ENCODE measurements at places on chromosomes 13 and 19.

- no peak for DNase-seq
Observed at GRCh38 chr19:33063753-33064457, 783 bp downstream of the RHPN2 start.

- no peak for DNase-seq
Observed at GRCh38 chr13:61247149-61247936, 168.3 kb downstream of the PCDH20 start.

DNA sequence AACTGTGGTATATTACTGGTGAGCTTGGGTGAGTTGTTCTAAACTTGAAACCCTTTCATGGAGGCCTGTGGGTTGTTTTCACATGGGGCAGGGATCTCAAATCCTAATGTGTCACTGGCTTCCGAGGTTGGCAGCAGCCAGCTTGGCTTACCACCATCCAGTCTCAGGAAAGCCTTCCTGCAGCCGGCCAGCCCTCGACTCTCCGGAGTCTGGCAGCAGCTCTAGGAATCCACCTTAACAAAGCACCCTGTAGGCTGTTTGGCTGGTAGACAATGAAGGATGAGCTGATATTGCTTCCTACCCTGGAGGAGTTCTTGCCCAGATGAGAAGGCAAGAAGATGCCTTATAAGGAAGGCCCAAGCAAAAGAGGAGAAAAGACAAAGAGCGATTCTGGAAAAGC lies 188.3 kb downstream of the KLF12 start:
- DNase-seq, result no peak

DNA sequence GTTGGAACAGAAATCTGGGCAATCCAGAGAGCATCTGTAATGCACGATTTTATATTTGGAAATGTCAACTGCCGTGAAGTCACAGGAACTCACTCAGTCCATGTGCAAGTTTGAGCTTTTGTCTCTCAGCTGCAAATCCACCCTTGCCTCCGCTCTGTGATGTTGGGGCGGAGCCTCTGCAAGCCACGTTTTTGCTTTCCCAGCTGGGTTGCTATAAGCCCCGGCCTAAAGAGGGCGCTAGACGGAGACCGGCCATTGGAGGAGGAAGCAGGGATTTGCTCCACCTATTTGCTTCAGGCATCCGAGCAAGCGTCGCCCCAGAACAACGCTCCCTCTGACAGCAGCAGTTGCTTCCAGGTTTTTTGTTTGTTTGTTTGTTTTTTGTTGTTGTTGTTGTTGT lies 56.2 kb downstream of the TRPM4 start:
- no peak for DNase-seq

DNA sequence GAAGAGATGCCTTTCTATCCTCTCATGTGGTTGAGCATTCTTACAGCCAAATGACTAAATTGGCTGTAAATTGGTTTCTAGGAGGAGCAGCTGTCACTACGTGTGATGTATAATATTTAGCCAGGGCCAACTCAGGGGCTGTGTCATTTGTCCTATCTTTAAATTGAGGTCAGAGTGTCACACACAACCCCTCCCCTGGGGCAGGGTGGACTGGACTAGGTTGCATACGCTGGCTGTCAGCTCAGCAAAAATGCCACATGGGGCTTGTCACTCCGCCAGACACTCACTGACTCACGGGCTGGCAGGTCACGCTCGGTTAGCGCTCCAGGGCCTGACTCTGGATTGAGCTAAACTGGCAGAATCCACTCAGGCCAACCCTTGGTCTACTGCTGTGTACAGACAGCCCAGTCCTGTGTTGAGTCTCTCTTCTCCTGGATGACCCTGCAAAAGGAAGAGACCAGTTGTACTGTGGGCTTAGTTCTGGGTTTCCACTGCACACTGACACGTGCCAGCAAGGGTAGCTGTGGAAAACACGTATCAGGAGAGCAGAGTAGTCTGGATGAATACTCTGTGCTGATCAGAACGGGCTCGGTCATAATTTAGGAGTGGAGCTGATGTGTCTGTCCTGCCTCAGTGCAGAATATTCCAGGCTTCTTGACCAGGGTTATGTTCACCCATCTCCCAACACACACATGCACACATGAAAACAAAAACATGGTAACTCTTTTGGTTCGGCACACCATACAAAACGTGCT lies 29.1 kb downstream of the SHISA2 start:
- no peak for DNase-seq

DNA sequence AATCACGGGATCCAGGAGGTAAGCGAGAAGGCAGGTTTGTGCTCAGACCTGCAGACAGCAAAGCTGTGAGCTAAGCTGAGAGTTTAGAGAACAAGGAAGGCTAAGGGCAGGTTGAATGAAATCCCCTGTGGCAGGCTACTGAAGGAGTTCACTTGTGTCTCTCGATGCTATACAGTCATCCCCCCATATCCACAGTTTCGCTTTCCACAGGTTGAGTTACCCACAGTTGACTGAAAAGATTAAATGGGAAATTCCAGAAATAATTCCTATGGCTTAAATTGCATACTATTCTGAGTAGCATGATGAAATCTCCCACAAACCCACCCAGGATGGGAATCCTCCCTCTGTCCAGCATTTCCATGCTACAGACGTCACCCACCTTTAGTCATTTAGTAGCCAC lies 49.6 kb downstream of the ABCC4 start:
- DNase-seq, result no peak

GRCh38 chr19:30288911-30289310 lies 83.3 kb upstream of the ZNF536 start:
- no peak for DNase-seq

DNA sequence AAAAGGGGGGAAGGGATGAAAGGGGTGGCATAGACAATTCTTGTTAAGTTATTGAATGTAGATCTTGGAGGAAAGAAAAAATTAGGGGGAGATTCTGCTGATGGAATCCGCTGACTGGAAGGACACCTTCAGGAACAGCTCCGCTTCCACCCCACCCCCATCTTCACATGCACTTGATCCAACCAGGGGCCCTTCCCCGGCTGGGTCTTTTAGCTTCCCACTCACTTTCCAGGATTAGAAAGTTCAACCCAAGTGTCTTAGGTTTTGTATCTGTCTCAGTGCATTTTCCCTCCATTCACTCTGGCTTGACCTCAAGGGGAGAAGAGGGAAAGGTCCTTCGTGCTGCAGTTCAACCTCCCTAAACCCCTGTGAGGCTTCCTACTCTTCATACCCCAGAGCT lies 141.4 kb downstream of the IRS2 start:
- DNase-seq, result no peak

DNA sequence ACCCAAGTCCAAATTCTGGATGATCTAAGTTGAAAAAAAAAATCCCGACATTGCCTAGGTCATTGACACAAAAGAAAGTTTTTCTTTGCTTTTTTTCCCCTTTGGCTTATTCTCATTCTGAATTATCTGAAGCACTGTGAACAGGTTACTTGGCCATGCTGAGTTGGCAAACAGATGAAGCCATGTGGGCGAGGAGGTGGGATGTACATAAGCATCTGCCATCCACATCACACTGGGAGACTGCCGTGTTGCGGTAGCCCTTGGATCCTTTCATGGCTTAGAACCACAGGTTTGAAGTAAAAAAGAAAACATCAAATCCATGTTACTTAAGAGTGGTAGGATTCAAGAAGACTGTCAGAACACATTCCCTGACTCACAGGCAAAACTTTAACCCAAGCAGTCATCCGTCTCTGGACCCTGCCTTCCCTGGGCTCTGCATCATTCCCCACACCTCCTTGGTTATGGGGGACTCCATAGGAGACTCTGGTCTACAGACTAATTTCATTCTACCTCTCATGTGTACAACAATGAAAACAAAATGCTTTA lies 242.5 kb upstream of the SERP2 start:
- no peak for DNase-seq

DNA sequence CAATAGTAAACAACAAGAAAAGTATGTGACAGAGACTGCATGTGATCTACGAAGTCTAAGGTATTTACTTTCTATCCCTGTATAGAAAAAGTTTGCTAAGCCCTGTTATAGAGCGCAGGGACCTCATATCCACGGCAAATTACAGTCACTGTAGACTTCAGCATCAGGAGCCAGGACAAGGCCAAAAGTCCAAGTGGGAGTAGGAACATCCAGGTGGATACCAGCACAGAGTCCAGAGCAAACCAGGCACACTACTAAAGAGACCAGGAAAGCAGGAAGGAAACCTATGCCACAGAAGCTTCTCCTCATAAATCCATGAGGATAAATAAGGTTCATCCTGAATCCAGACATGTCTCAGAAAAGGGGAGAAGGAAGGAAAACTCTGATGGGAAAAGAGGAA lies 342.2 kb upstream of the HTR2A start:
- no peak for DNase-seq

- DNase-seq, result no peak
Observed at GRCh38 chr13:29182216-29182615, 362.1 kb downstream of the MTUS2 start.

GRCh38 chr19:35134601-35135242 lies at the start of gene LGI4:
Gene LGI4, minus strand, starts transcription at chr19:35135059. Its CDS starts 379 bp downstream, at chr19:35134680.
- DNase-seq, result no peak

- DNase-seq, result no peak
Observed at GRCh38 chr13:59358014-59358413, 805.7 kb downstream of the DIAPH3 start.

DNA sequence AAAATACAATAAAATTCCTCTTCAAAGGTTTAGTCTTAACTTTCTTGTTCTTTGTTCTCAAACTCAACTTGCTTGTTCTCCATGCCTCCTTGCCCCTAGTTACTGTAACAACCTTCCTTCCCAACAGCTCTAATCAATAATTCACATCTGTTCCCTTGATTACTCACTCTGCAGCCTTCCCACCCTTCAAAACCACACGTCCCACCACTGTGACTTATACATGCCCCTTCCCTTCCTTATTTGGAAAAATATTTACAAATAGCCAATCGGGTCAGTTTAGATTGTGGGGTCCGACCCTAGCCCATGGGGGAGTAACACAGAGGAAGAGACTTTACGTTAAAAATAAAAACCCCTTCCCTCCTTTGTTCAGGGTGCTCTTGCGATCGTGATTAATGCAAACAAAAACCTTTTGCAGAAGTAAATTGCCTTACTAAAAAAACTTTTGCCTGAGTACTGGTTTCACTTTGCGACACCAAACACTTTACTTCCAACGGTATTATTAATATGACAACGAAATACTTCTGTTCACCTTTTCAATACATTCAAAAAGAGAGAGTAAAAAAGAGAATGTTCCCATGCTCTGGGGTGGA lies 512 bp upstream of the ZNF93 start:
- no peak for DNase-seq

DNA sequence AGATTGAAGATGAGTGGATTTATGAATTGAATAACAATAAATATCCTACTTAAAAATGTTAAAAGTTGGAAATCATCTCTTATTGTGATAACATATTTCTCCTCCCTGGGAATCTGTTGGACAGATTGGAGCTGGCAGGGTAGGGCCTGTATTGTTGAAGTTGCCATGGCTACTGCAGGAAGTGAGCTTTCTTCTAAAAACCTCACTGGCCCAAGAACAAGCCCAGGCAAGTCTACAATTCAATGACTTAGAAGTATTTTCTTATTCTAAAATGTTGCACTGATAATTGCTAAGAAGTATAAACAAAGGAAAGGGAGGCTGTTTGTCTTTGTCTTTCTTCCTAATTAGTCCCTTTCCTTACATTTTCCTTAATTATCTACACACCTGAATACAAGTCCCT lies 112.1 kb downstream of the DLEU7 start:
- no peak for DNase-seq

GRCh38 chr19:40245506-40246128 lies 19.1 kb upstream of the CCNP start:
- DNase-seq, result no peak

DNA sequence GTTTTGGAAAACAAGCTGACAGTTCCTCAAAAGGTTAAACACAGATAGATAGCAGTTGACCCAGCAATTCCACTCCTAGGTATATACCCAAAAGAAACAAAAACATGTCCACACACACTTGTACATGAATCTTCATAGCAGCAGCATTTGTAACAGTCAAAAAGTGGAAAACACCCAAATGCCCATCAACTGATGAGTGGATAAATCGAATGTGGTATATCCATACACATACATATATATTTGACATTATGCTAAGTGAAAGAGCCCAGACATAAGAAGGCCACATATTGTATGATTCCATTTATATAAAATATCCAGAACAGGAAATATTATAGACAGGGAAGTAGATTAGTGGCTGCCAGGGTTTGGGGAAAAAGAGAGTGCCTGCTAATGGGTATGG lies 7.9 kb upstream of the HMGB1 start:
- DNase-seq, result no peak

DNA sequence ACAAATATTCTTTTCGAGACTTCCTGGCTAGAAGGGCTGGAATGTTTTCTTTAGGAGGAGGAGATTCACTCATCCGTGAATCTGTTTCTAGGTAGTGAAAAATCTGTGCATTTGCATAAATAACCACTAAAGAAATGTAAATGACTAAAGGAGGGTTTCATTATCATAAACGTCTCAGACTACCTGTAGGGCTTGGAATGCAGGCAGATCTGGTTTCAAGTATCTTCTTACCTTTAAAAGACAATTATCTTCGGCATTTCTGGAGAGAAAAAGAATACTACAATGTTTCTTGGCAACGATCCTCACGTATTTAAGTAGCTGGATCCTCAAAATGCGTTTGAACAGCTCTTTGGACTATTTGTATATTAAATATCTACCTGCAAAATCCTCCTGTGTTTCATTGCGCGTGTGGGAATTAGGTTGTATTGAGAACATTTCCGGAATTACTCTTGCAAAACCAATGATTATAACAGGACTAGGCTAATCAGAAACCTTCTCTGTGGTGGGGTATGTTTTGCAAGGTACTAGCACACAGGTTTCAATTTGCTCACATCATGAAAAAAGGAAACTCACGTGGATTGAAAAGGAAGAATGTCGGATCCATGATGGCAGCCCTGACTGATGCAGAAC lies 291.1 kb upstream of the ARGLU1 start:
- DNase-seq, result no peak

DNA sequence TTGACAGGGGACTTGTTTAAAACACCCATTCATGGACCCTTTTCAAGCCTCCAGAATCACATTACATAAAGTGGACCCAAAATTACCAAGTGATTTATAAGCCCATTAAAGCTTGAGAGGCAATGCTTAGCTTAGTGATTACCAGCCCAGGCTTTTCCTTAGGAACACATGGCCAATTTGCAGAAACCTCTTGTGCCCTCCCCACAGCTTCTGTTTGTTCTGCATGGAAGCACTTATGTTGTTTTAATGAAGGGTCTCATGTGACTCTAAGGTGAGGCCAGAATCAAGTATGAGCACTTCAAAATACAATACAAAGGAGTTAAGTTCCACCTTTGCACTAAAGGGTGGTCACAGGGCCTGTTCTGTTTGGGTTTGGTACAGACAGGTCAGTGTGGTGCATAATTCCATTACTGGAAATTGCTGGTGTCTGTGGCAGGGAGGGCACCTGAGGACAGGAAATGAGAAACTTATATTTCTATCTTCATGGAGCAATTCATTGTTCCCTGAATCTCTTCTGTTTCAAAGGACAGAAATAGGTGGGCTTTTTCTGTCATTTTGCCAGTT lies 15.3 kb downstream of the ZNF486 start:
- no peak for DNase-seq

- DNase-seq, result peak; percentile 53
Observed at GRCh38 chr19:17333611-17334413, 843 bp downstream of the ANO8 start.

GRCh38 chr19:7287722-7288121 lies 6.5 kb downstream of the INSR start:
- DNase-seq, result no peak

GRCh38 chr19:2282062-2282861 lies at the start of gene PEAK3:
Gene PEAK3, minus strand, starts transcription at chr19:2282175. Its CDS starts 1,244 bp downstream, at chr19:2280931.
- DNase-seq, result no peak
